H1 (cell line): ENCODE measurements at places on chromosomes 16 and 17. TPM values are rescaled to one million over a fixed set of nuclear protein-coding genes. Genes with fewer than 3 reads are reported as not detected.
A peak's percentile ranks its signal among the peaks of the same experiment; 100 is the strongest.

DNA sequence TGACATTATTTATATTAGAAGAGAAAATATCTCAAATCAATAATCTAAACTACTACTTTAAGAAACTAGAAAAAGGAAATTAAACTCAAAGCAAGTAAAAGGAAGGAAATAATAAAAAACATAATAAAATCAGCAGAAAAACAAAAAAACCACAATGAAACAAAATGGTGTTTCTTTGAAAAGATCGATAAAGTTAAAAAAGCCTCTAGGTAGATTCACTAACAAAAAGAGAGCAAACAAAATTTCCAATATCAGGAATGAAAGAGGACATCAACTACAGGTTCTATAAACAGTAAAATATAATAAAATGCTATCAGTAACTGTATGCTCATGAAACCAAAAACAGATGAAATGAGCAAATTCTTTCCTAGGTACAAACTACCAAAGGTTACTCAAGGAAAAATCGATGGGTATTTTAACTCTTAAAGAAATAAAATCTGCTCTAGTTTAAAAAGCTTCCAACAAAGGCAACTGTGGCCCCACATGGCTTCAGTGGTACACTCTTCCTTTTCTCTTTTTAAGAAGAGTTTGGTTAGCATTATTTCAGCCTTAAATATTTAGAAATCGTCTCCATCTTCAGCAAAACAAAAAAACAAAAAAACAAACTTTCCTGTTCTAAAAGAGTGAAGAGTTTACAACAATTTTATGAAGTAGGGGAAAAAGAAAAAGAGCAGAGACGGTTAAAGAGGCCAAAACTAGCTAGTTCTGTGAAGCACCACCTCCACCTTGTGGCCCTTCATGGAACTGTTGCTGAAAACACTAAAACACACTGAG, 102.2 kb downstream of the TRIM37 start:
- H3K36me3 ChIP-seq = peaks cover 4% of the 10 kb centered on the region; the same call in 1 of the 2 replicates
- H3K4me3 ChIP-seq = no peak overlapping the region
- no peak overlapping the region for H3K27ac ChIP-seq
- DNase-seq = peak; percentile 10

FBXL16 gene
- total RNA-seq = 10.3 and 12.5 TPM in 2 replicates

GRCh38 chr17:45818041-45818440, 26.6 kb upstream of the SPPL2C start:
- no peaks in the 10 kb centered on the region for H3K4me1 ChIP-seq
- H3K4me3 ChIP-seq = no peak overlapping the region
- no peaks in the 10 kb centered on the region for H3K36me3 ChIP-seq
- no peak overlapping the region for H3K27ac ChIP-seq
- H3K27me3 ChIP-seq = no peaks in the 10 kb centered on the region
- no peak for DNase-seq

MMP15 gene
- total RNA-seq = 42.2 and 44.0 TPM in 2 replicates

DNA sequence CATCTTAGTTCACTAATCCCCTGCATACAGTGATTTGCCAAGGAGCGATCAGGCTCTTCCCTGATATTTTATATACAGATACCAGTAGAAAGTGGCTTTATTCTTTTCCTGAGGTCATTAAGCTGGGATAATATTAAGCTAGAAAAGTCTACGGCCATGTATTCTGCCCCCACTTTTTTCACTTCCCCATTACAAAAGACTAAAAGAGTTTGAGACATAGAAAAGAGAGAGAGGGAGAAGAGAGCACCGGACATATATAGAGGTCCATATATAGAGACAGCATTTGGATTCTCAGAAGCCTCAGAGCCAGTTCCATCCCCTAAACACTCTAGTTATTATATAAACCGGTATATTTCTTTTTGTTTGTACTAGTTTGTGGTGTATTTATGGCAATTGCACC, 166.5 kb upstream of the ANKFN1 start:
- no peaks in the 10 kb centered on the region for H3K36me3 ChIP-seq
- no peak for DNase-seq
- peaks cover 9% of the 10 kb centered on the region for H3K4me1 ChIP-seq
- no peak overlapping the region for H3K4me3 ChIP-seq
- H3K27me3 ChIP-seq = no peaks in the 10 kb centered on the region

KRTAP16-1 gene
- total RNA-seq = not detected in 2 replicates

GRCh38 chr17:7712111-7712771, 5.3 kb upstream of the DNAH2 start:
- H3K27ac ChIP-seq = no peak overlapping the region
- H3K4me1 ChIP-seq = peaks cover 22% of the 10 kb centered on the region
- no peaks in the 10 kb centered on the region for H3K27me3 ChIP-seq
- no peak overlapping the region for H3K4me3 ChIP-seq
- peak; percentile 62 for DNase-seq
- no peaks in the 10 kb centered on the region for H3K36me3 ChIP-seq

DNA sequence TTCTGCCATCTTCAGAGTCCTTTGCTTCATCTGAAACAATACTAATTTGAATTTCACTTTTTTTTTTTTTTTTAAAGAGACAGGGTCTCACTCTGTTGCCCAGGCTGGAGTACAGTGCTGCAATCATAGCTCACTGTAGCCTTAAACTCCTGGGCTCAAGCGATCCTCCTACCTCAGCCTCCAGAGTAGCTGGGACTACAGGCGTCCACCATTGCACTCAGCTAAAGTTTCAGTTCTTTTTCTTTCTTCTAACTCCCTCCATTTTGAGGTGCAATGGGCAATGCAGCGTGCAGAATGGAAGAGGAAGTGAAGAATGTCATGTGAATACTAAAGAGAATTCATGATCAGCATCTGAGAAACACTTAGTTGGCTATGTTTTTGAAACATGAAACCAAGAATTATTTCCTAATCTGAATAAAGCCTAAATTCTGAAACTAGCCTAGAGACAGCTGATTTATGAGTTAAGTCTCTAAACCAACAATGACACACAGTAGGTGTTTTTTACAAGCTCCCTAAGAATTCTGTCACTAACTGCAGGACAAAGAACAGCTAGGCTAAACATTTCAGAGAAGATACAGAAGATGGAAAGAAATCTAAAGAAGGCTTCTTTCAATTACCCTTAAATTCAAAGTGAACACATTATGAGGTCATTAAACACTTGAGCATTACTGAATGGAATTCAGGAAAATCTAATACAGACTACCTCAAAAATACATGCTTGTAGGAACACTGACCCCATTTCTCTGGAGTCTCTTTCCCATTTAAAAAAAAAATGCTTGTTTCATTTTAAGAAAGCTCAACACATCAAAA, 21.0 kb downstream of the SNN start:
- peaks cover 12% of the 10 kb centered on the region for H3K36me3 ChIP-seq
- no peaks in the 10 kb centered on the region for H3K27me3 ChIP-seq

DNA sequence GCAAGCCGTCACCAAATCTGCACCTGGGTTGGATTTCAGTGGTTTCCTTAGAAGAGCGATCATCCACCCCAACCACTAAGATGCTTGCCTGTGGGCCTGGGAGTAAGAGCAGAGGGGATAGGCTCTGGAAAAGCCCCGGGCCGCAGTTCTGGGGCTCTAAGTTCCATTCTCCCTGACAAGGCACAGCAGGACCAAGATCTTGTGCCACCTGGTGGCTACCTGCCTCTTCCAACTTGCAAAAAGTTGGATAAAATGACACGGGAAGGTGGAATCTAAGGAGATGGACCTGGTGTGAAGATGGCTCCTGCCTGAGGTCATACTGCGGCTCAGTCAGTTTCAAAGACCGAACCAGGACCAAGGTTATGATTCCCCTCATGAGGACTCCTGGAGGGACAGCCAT, 42.3 kb downstream of the ABCC12 start:
- no peak overlapping the region for H3K4me3 ChIP-seq
- no peaks in the 10 kb centered on the region for H3K4me1 ChIP-seq
- no peaks in the 10 kb centered on the region for H3K36me3 ChIP-seq

- H3K27ac ChIP-seq = no peak overlapping the region
- H3K4me3 ChIP-seq = no peak overlapping the region
- H3K27me3 ChIP-seq = no peaks in the 10 kb centered on the region
- DNase-seq = no peak
Measured at GRCh38 chr17:80876950-80877728, 114.5 kb upstream of the CHMP6 start.

DNA sequence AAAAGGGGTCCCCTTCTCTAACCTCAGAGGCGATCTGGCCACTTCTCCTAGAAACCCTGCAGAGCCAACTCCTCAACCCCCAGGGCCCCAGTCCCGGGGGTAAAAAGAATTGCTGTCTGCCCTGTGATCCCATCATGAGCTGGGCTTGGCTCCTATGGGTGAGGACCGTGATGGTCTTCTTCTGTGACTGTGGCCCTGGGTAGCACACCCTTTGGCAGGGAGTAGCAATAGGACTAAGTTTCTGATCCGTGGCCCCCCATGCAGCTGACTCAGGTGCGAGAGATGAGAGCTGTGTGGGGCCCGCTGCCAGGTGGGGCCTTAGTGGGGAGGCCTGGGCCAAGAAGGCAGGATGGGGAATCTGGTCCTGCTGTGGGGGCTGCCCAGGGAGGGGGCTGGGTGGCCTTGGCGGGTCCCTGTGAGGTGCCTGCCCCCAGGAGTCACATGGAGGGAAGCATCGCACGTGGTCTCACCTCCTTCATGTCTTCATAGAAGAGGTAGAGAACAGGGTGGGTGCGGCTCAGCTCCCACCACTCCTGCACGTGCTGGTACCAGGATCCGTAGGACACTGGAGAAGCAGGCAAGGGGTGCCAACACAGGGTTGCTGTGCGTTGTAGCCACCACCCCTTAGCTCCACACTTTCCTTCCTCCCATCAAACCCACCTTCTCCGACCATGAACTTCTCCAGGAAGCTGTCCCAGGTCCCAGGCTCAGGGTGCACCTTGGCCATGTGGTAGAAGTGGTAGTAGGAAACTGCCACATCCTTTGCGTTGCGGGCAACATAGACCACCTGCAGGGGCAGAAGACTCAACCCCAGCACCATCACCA, 3.3 kb downstream of the SULT1A1 start:
- no peak overlapping the region for H3K27ac ChIP-seq
- H3K27me3 ChIP-seq = no peaks in the 10 kb centered on the region
- H3K4me1 ChIP-seq = peaks cover 11% of the 10 kb centered on the region; the same call in 1 of the 2 replicates
- H3K36me3 ChIP-seq = no peaks in the 10 kb centered on the region

GRCh38 chr16:28163699-28164098, 48.1 kb downstream of the XPO6 start:
- H3K27me3 ChIP-seq = no peaks in the 10 kb centered on the region
- H3K36me3 ChIP-seq = peaks cover 21% of the 10 kb centered on the region
- DNase-seq = no peak

TMEM100 gene
- 0.48 and 1.1 TPM in 2 replicates for total RNA-seq

- H3K4me3 ChIP-seq = no peak overlapping the region
- H3K36me3 ChIP-seq = no peaks in the 10 kb centered on the region
- no peaks in the 10 kb centered on the region for H3K4me1 ChIP-seq
- no peaks in the 10 kb centered on the region for H3K27me3 ChIP-seq
- no peak overlapping the region for H3K27ac ChIP-seq
Measured at GRCh38 chr17:31691251-31691905, 167.7 kb downstream of the COPRS start.

SLC52A1 gene
- 0.61 and 0.63 TPM in 2 replicates for total RNA-seq

DNA sequence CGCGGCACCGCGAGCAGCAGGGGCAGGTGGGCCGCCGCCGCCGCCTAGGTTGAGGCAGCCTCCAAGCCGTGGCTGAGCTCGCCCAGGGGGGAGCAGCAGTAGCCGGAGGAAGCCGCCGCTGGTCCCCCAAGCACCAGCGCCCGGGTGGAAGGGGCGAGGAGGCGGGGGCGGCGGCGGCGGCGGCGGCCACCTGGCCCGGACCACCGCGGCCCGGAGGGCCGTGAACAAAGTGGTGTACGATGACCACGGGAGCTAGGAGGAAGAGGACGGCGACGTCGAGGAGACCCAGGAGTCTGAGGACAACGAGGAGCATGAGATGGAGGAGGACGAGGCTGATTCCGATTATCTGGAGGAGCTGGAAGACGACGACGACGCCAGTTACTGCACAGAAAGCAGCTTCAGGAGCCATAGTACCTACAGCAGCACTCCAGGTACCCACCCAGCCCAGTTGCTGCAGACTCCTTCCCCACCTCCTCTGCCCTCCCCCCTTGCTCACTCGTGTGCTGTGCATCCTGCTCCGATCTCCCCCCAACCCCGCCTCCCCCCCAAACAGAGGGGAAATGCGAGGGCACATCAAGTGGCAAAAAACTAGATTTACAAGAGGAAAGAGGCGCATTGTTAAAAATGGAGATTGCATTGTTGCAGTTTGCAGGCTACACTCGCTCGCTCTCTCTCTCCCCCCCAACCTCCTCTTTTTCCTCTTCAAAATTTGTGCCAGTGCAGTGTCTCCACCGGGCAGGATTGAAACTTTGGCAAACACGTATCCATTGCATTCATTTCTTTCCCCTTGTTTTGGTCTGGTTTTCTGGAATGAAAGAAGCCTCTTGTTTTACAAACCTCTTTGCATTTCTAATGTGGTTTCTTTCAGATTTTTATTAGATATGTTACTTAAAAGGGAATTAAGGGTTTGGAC, 41.8 kb upstream of the AMZ2 start:
- peak overlapping the region; percentile 61 for H3K4me3 ChIP-seq
- peaks cover 21% of the 10 kb centered on the region for H3K27me3 ChIP-seq
- H3K4me1 ChIP-seq = peaks cover 1% of the 10 kb centered on the region; the same call in 1 of the 2 replicates
- no peak for DNase-seq
- H3K36me3 ChIP-seq = peaks cover 6% of the 10 kb centered on the region; the same call in 1 of the 2 replicates

GRCh38 chr16:84209989-84210388, 19.0 kb downstream of the ADAD2 start:
- no peaks in the 10 kb centered on the region for H3K36me3 ChIP-seq
- no peak for DNase-seq
- H3K27me3 ChIP-seq = no peaks in the 10 kb centered on the region

DNA sequence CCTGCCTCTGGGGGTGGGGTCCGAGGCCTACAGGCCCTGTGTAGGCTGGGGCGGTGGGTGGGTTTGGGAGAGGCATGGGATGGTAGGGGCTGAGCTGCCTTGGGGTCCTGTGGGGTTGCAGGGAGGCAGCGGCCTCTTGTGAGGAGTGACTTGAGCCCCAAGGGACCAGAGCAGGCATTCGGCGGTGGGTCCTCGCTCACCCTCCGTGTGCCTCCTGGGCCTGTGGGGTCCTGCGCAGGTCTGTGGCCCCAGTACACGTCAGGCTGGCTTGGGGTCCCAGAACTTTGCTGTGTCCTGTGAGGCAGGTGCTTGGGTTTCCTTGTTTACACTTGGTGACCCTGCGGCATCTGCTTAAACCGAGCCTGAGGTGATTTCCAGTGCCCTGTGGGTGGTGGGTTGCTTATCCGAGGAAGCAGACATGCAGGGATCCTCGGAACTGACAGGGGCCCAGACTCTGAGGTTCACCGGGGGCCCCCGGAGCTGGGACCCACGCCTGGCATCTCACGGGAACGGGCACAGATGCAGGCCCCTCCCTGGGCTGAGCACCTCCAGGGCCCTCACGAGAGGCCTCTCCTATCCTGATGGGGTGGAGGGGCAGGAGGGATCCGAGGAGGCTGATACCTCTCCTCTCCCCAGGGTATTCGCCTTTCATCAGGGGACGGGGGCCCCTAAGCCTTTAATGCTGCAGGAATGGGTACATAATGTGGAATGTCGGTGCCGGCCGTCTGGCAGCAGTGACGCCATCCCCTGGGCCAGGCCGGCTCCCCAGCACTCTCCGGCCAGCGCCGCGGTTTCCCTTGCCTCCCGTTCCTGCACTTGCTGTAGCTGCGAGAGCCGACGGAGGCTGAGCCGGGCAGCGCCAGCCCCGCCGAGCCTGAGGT, 7.7 kb downstream of the METRNL start:
- no peaks in the 10 kb centered on the region for H3K36me3 ChIP-seq
- peaks cover 5% of the 10 kb centered on the region; the same call in 1 of the 2 replicates for H3K27me3 ChIP-seq
- DNase-seq = no peak
- no peak overlapping the region for H3K4me3 ChIP-seq
- no peak overlapping the region for H3K27ac ChIP-seq
